Anterior cingulate cortex (tissue), 58 donors: ENCODE measurements at places on chromosomes 12 and 14.

- DNase-seq, result no peak
These were observed 60.7 kb downstream of the ZFC3H1 start for GRCh38 chr12:71602761-71603577.

DNA sequence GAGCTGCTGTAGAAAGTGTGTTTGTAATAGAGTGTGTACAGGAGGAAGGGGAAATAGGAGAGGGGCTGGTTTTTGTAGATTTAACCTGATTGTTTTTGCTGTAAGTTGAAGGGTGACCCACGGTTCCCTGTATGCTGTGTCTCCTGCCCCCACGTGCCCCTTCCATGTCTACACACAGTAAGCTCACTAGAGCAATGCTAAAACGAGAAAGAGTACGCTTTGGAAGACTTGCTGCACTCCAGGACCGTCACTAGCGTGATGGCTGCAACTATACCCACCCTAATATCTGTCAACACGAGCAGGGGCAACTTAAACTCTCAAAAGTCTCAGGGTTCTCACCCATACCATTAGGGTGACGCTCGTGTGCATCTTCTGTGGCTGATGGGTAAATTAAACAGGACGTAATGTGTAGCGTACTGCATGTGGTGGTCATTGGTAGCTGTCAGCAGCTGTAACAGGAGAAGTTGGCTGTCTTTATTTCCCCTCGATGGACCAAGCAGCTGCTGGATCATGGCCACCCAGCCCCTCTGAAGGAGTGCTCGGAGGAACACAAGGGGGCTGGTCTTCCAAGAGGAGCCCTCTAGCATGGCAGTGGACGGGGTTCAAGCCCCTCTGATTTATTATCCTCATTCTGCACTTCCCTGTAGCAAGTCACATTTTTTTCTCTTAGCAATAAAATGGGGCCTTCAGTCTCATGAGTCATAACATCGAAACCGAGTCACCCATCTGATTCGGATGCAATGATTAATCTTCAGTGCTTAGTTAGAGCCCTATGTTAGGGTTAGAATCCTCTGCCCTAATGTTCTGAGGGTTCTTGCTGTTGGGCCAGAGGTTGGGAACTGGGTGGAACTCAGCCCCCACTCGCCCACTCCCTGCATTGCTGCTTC, 14.0 kb downstream of the CCND2 start:
- no peak for DNase-seq

GRCh38 chr12:802242-803120, 50.1 kb downstream of the WNK1 start:
- no peak for DNase-seq

DNA sequence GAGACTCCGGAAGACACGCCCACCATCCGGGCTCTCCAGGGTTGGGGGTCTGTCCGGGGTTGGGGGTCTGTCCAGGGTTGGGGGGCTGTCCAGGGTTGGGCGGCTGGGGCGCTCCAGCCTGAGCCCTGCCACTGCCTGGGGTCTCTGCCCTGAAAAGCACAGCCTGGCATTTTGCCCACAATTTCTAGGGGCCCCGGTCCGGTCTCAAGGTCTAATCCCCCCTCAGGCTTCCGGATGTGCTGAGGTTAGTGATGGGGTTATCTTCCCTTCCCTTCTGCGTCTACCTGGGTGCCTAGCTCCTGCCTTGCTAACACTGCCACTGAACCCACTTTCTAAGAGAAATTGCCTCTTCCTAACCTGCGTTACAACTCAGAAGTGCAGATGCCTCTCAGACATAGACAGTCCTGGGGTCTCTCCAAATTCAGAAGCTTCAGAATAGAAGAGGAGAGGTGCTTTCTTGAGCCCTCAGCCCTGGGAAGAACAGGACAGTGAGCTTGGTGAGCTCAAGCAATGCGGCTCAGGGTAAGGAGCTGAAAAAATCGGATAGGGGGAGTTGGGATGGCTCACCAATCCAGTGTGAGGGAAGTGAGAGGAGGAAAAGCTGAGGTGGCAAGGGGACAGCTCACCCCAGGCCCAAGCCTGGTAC, 5.7 kb downstream of the LHX5 start:
- DNase-seq, result no peak

GRCh38 chr12:57127726-57128518, at the start of gene LRP1:
Gene LRP1 (plus strand): TSS chr12:57128483. CDS start chr12:57128965, 482 bp downstream.
- peak; percentile 80 for DNase-seq

DNA sequence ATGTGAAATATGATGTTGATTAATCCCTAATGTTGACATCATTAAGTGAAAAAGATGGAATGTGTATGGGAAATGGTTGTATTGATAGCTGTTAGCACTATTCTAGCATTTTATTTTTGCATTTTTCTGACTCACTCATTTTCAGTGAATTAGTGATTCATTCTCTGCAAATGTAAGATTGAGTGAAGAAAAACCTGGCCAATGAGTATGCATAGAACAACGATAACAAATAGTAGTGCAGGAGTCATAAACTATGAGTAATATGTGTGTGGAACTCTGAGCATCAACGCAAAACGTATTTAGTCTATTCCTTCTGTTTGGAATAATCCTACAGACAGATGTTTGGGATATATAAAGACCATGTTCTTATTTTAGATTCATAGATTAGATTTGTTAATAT, 76.3 kb upstream of the RTL1 start:
- no peak for DNase-seq

GRCh38 chr12:130606231-130606630, 109.9 kb downstream of the RIMBP2 start:
- DNase-seq, result no peak

GRCh38 chr12:132622437-132623071, 4.0 kb downstream of the P2RX2 start:
- DNase-seq, result no peak

- no peak for DNase-seq
These were observed 6.3 kb downstream of the CLEC2A start for GRCh38 chr12:9925705-9926393.

DNA sequence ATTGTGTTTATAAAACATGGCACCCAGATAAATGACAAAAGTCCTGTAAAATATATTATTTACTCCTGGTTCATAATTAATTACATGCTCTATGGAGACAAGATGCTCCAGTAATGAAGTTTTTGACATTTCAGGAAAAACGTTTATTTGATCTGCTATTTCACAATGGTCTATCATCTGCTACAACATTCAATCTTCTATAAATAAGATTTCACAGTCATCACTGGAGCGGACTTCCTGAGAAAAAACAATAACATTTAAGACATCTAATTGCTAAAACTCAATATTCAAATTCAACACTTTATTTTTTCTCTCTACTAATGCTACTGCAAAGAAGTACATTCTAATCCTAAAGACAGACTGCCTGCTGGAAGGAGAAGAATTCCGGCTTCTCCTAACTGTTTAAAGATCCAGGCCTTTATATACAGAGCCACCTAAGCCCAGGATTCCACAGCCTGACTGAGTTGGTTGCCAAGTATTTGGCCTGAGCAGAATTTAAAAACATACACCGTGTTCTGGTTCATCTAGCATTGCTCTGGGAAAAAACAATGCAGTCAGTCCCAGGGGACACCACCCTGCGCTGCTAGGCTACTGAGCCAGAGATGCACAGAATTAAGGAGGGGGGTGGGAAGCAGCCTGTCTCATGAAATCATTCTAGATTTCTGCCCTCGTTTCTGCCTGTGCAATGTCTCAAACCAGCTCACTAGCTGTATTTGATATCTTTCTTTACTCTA, 58.0 kb downstream of the TMTC1 start:
- no peak for DNase-seq

GRCh38 chr12:46657453-46658411, 168.1 kb downstream of the SLC38A4 start:
- DNase-seq, result no peak

GRCh38 chr12:74490390-74491064, 47.1 kb upstream of the ATXN7L3B start:
- DNase-seq, result no peak

DNA sequence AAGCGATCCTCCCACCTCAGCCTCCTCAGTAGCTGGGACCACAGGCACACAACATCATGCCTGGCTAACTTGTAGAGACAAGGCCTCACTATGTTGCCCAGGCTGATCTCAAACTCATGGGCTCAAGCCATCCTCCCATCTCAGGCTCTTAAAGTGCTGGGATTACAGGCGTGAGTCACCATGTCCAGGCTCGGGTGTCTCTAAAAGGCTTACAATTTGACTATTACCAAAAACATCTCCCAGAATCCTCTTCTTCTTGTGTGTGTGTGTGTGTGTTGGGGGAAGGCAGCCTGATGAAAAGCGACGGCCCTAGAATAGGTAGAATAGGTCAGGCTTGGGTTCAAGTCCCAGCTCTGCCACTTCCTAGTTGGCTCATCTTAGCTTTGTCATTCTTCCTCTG, 16.8 kb downstream of the MSI1 start:
- DNase-seq, result no peak

GRCh38 chr14:89617481-89618329, 200.7 kb upstream of the FOXN3 start:
- DNase-seq, result peak; percentile 23

- no peak for DNase-seq
These were observed 470.8 kb downstream of the NELL2 start for GRCh38 chr12:44405297-44405696.

- DNase-seq, result no peak
These were observed 1.4 kb downstream of the C12orf56 start for GRCh38 chr12:64389154-64389553.

DNA sequence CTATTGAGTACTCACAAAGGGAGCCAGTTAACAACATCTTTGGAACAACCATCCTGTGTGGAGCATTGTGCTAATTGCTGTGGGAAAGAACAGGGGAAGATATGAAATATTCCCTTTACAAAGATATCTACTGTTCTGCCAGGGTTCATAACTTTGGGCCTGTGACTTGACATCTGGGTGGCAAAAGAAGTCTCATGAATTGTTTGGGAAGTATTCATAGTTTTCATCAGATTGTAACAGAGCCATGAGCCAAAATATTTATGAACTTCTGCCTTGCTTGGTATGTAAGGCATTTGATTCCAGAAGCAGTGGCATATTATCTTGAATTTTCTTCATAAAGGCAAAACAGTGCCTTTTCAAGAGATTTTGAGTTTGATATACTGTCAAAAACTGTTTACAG, 816.2 kb downstream of the DIO2 start:
- DNase-seq, result no peak

DNA sequence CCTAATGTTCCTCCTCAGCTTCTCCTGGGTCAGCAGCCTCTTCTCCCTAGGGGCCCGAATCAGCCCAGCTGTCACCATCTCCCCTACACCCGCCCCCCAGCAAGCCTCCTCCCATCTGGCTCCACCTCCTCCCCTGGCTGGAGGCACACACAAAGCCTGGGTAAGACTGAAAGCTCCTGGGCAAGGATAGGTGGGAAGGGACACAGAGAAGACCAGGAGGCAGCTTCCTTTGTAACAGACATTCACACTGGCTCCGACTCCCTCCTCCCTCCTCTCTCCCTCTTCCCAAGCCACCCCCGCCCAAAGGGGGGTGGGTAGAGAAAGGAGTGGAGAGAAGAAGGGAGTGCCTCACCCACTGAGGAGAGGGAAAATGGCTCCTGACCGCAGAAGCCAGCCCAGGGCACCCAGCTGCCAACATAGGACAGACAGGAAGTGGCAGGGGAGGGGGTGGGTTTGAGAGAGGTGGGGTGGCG, 4.0 kb downstream of the CHD4 start:
- no peak for DNase-seq

GRCh38 chr12:91877022-91877421, 268.6 kb downstream of the BTG1 start:
- no peak for DNase-seq
